ENCODE measurements at places on chromosomes 6 and 20. TPM values are rescaled to one million over a fixed set of nuclear protein-coding genes. Genes with fewer than 3 reads are reported as not detected.

DNA sequence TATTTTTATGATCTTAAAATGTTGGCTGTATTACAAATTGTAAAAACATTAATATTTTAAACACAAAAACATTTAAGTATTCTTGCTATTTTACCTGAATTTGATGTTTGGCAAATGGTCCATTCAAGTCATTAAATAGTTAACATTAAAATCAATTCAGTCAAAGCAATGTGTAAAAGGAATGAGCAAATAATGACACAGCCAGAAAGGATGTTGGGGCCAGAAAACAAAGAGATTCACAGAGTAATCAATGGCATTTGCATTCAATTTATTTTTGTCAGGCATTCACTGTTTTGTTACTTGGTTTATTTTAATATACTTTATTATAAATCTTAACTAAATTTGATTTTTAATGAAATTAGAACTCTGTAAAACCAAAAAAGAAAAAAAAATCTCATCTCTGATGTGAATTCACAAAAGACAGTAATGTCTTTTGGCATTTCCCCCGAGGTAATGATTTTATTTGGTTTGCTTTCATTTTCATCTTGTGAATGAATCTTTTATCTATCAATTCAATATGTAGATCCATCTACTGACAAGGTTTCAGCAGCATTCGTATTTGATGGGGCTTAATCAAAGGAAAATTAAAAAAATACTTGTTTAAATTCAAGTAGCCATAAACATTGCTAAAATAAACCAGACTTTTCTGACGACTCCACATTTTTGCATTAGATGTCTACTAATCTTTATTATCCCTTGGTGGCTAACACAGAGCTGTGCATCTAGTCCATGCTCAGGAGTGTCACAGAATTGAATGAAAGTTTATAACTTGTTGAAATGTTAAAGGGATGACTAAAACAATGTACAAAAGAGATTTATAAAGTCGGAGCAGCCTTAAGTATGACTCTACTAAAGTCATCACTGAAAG lies 866.7 kb upstream of the GJE1 start:
- H3K36me3 ChIP-seq, result no peaks in the 10 kb centered on the region
- H3K27me3 ChIP-seq, result no peaks in the 10 kb centered on the region
- H3K27ac ChIP-seq, result no peak overlapping the region
- DNase-seq, result no peak

PTCHD4 gene
- polyA plus RNA-seq, result 0.93 TPM

LPA gene
- polyA plus RNA-seq, result not detected

GRCh38 chr6:109816452-109817374 lies 125.6 kb downstream of the FIG4 start:
- no peak for DNase-seq
- H3K27me3 ChIP-seq, result no peaks in the 10 kb centered on the region
- H3K4me1 ChIP-seq, result no peaks in the 10 kb centered on the region
- no peak overlapping the region for H3K27ac ChIP-seq
- no peak overlapping the region for H3K4me3 ChIP-seq
- no peaks in the 10 kb centered on the region for H3K36me3 ChIP-seq

DNA sequence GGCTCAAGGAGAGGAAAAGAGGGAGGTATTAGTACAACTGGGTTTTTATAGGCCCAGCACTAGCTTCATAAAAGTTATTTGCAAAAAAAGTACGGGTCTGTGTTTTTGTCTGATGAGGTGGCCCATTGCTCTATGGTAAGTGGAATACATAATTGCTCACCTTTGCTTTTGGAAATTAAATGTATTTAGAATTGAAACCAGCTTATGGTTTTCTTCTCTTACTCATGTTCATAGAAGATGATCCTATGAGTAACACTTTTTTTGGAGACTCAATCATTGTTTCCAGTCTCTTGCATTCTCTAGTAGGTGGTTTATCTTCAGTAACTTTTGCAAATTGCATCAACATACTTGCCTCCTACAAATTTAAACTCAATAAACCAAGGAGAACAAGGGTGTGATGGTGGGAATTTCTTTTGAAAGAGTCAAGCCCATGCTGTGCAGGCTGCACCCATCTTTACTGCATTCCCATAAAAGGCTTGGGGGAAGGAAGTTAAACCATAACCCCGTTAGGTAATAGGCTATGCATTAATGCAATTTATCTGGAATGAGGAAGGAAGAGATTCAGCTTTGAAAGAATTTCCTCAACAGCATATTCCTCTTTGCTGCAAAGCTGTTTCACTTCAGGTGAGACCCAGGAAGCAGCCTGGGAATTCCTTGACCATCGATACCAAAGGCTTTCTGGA lies 48.5 kb upstream of the EDN1 start:
- H3K4me3 ChIP-seq, result no peak overlapping the region
- DNase-seq, result no peak

GRCh38 chr6:167543602-167544497 lies 219.0 kb downstream of the TTLL2 start:
- H3K4me1 ChIP-seq, result no peaks in the 10 kb centered on the region
- H3K27me3 ChIP-seq, result no peaks in the 10 kb centered on the region
- no peaks in the 10 kb centered on the region for H3K36me3 ChIP-seq
- DNase-seq, result no peak
- H3K4me3 ChIP-seq, result no peak overlapping the region
- no peak overlapping the region for H3K27ac ChIP-seq

GRCh38 chr6:132190097-132190814 lies 211.0 kb downstream of the MOXD1 start:
- no peak overlapping the region for H3K27ac ChIP-seq
- no peaks in the 10 kb centered on the region for H3K36me3 ChIP-seq
- H3K4me3 ChIP-seq, result no peak overlapping the region
- peaks cover 2% of the 10 kb centered on the region for H3K4me1 ChIP-seq

DNA sequence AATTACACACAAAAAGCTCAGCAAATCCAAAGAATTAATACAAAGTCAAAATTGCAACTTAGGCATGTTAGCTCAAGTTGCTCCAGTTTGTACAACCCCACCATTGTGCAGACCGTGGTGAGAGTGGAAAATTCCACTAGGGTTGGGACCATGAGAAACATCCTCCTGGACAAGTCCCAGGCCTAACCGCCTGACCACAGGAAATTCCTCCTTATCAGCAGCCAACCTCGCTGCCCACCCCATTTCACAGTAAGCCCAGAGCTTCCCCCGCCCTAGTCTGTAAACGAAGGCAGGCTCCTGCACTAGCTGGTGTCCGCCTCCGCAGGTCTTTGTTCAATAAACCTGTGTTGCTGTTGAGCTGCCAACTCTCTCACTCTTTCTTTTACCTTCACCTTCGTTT lies 1023.3 kb downstream of the EYS start:
- no peak overlapping the region for H3K4me3 ChIP-seq
- H3K27ac ChIP-seq, result no peak overlapping the region

CYP39A1 gene
- 1.5 TPM for polyA plus RNA-seq

GINM1 gene
- polyA plus RNA-seq, result 29.7 TPM

GRCh38 chr6:149783551-149783950 lies 34.0 kb downstream of the PCMT1 start:
- no peak overlapping the region for H3K4me3 ChIP-seq
- no peaks in the 10 kb centered on the region for H3K4me1 ChIP-seq
- no peak for DNase-seq
- no peaks in the 10 kb centered on the region for H3K27me3 ChIP-seq
- H3K36me3 ChIP-seq, result peaks cover 8% of the 10 kb centered on the region

TRIM31 gene
- polyA plus RNA-seq, result not detected

DNA sequence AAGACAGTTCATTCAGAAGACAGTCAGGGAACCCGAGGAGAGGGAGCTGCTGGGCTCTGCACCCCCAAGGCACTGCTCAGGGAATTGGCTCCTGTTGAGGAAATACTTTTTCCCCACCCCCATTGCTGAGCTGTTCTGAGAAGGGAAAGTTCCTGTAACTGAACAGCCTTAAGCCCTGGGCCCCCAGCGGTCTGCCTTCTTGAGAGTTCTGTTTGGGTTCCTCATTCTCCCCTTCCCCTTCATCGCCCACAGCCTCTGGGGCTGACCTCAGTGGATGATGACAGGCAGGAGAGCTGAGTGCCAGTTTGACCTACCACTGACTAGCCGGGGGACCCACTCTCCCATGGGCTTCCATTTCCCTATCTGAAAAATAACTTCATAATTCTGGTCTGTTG lies 10.7 kb downstream of the HCK start:
- no peak overlapping the region for H3K27ac ChIP-seq
- H3K27me3 ChIP-seq, result peaks cover 14% of the 10 kb centered on the region
- no peak for DNase-seq
- no peaks in the 10 kb centered on the region for H3K36me3 ChIP-seq
- no peaks in the 10 kb centered on the region for H3K4me1 ChIP-seq
- no peak overlapping the region for H3K4me3 ChIP-seq

GRCh38 chr6:5701174-5701573 lies 305.6 kb downstream of the NRN1 start:
- H3K36me3 ChIP-seq, result no peaks in the 10 kb centered on the region
- H3K27me3 ChIP-seq, result no peaks in the 10 kb centered on the region
- peaks cover 7% of the 10 kb centered on the region for H3K4me1 ChIP-seq
- no peak overlapping the region for H3K4me3 ChIP-seq
- no peak overlapping the region for H3K27ac ChIP-seq
- DNase-seq, result no peak

DNA sequence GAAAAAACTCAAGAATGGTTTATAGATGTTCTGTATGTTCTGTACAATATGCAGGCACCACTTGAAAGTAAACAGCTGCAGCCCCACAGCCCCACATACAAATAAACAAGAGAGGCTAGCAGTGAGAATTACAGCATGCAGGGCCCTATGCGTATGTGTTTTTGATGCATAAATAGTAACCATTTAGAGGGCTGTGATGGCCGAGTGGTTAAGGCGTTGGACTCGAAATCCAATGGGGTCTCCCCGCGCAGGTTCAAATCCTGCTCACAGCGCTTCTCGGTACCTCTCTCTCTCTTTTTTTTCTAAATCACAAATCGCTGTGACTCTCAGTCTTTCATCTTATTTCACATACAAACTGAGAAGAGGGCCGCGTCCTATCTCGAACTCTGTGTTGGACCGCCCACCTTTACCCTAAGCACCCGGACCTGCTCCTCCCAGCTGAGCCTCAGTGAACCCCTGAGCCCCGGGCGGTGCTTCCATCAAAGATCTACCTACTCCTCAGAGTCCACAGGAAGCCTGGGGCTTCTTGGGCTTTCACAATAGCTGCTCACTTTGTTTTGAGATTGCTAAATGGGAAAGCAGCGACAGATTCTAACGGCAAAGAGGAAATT lies 37.7 kb upstream of the PRSS16 start:
- H3K27ac ChIP-seq, result no peak overlapping the region
- no peak for DNase-seq
- no peaks in the 10 kb centered on the region for H3K36me3 ChIP-seq
- H3K27me3 ChIP-seq, result no peaks in the 10 kb centered on the region
- no peak overlapping the region for H3K4me3 ChIP-seq

DNA sequence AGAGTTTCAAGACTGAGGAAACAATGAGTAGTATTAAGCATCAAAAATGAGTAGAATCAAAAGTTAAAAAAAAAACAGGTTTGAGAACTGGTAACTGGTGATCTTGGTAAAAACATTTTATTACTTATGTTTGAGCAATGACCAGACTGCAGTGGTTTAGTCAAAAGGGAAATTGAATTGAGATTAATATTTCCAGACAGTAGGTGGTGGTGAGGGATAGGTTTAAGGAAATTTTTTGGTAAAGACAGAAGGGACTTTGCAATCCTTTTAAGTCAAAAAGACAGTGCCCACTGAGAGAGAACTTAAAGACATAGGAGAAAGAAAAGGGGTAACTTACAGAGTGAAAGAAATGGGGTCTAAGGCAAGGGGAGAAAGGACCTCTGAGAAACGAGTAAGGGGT lies 156.9 kb downstream of the ASCC3 start:
- H3K4me1 ChIP-seq, result no peaks in the 10 kb centered on the region
- H3K27me3 ChIP-seq, result no peaks in the 10 kb centered on the region
- H3K4me3 ChIP-seq, result no peak overlapping the region

DNA sequence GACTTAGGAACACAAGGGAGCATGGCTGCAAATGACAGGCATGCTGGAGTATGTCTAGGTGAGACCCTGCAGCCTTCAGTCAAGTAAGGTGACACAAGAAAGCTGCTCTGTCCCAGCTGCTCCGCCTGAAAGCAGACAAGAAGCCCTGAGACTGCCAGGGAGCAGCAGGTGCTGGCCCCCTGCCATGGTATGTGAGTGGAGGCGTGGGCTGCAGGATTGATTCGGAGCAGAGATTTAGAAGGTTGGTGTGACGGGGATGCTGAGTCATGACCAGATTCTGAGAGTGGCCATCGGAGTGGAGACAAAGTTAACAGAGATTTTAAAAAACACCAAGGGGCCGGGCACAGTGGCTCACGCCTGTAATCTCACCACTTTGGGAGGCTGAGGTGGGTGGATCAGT lies 17.8 kb downstream of the LRP11 start:
- no peak overlapping the region for H3K4me3 ChIP-seq
- H3K27me3 ChIP-seq, result no peaks in the 10 kb centered on the region
- no peak overlapping the region for H3K27ac ChIP-seq
- no peak for DNase-seq
- peaks cover 32% of the 10 kb centered on the region for H3K4me1 ChIP-seq
- peaks cover 3% of the 10 kb centered on the region for H3K36me3 ChIP-seq

ADGB gene
- not detected for polyA plus RNA-seq

MLN gene
- not detected for polyA plus RNA-seq

DNA sequence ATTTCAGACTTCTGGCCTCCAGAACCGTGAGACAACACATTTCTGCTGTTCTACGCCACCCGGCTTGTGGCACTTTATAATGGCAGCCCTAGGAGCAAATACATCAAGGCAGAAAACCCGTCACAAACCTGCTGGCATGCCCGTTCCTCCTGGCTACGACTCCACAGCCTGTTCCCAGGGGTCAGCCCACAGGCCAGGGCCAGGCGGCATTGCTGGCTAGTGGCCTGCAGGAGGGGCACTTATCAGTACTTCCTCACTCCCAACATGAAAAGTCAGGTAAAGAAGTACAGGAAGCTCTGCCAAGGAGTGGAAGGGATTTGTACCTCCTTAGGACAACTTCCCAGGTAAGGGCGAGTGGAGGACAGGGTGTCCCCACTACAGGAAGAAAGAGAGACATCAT lies 223.1 kb upstream of the AGPAT4 start:
- H3K4me3 ChIP-seq, result no peak overlapping the region
- peaks cover 4% of the 10 kb centered on the region for H3K27me3 ChIP-seq
- no peak for DNase-seq
- no peaks in the 10 kb centered on the region for H3K36me3 ChIP-seq
- peaks cover 3% of the 10 kb centered on the region for H3K4me1 ChIP-seq

DNA sequence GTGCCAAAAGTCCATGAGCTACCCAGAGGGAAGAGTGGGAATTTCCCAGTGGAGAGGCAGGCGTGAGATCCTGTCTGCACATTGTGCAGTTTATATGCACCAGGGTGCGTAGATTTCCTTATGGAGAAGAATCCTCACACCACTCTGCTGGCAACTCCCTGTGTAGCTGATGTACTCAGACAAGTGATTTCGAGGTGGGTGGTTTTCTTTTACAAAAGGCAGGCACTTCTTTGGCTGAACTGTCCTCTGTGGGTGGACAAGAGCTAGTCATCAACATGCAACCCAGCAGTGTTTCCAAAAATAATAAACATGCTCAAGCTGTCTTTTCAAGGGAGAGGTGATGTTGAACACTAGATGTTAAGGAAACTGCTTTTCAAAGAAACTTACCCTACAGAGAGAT lies 121.7 kb upstream of the NXT1 start:
- no peak overlapping the region for H3K27ac ChIP-seq
- no peaks in the 10 kb centered on the region for H3K27me3 ChIP-seq

GRCh38 chr6:141077355-141078333 lies 1055.1 kb upstream of the GJE1 start:
- H3K4me3 ChIP-seq, result no peak overlapping the region
- no peaks in the 10 kb centered on the region for H3K4me1 ChIP-seq
- H3K36me3 ChIP-seq, result no peaks in the 10 kb centered on the region
- H3K27ac ChIP-seq, result no peak overlapping the region
- no peak for DNase-seq

BPIFA1 gene
- not detected for polyA plus RNA-seq

- no peaks in the 10 kb centered on the region for H3K27me3 ChIP-seq
- H3K27ac ChIP-seq, result no peak overlapping the region
- no peaks in the 10 kb centered on the region for H3K36me3 ChIP-seq
- DNase-seq, result no peak
- H3K4me3 ChIP-seq, result no peak overlapping the region
These were observed 94.2 kb downstream of the FYN start for GRCh38 chr6:111779031-111779430.
